NCI-H1436 treated with DMSO at 0.1 percent for 48 hours (cell line): ENCODE measurements at places on chromosomes 11 and 22.
A peak's percentile ranks its signal among the peaks of the same experiment; 100 is the strongest.

DNA sequence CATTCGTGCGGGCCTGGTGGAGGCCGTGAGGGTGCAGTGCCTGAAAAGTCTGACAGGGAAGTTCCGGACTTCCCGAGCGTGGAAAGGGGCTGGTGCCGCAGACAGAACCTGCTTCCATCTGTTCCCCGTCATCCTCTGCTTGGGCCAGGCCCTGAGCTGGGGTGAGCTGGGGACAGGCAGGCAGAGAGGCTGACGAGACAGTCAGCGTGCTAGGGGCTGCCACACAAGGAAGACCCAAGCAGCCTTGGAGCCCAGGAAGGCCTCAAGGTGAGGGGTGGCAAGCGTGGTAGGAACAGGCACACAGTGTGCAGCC is 25.5 kb downstream of the NADSYN1 start:
- DNase-seq, result no peak

GRCh38 chr11:45229401-45230020 is 56.6 kb downstream of the SYT13 start:
- no peak for DNase-seq

DNA sequence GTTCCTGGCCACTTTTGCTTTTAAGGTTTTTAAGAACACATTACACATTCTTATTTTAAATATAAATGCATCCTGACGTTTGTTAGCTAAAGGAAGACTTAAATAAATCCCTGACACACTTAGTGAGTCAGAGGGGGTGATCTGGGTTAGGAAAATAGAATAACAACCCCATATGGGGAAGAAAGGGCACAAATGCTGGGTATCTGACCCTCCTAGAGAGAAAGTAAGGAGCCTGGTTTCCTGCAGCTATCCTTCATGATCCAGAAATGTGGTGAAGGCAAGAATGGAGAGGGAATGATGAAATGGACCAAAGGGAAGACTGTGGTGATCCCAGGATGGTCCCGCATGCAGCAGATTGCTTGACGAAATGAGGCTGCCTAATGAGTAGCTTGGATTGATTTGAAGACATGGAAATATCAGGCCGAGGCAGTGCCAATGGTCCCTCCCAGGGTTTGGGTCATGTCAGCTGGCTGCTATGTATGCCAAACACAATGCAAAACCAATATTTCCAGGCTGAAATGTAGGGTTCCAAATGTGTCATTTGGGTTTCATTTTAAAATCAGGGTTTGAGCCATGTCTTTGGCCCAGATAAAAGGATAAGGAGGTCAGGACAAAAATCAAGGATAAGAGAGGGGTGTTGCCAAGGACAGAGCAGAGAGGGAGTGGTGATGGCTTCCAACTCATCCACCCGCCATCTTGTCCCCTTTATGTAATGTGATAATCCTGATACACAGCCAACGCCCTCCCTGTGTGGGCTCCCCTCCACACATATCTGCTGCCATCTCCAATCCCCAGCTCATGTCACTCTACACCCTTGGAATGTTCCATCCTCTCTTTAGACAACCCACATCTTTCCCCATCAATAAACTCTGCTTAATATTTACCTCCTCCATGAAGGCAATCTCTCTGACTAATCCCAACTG is 135.1 kb upstream of the PITPNB start:
- no peak for DNase-seq

- no peak for DNase-seq
Measured at GRCh38 chr11:78690352-78690987, 115.8 kb upstream of the NARS2 start.

DNA sequence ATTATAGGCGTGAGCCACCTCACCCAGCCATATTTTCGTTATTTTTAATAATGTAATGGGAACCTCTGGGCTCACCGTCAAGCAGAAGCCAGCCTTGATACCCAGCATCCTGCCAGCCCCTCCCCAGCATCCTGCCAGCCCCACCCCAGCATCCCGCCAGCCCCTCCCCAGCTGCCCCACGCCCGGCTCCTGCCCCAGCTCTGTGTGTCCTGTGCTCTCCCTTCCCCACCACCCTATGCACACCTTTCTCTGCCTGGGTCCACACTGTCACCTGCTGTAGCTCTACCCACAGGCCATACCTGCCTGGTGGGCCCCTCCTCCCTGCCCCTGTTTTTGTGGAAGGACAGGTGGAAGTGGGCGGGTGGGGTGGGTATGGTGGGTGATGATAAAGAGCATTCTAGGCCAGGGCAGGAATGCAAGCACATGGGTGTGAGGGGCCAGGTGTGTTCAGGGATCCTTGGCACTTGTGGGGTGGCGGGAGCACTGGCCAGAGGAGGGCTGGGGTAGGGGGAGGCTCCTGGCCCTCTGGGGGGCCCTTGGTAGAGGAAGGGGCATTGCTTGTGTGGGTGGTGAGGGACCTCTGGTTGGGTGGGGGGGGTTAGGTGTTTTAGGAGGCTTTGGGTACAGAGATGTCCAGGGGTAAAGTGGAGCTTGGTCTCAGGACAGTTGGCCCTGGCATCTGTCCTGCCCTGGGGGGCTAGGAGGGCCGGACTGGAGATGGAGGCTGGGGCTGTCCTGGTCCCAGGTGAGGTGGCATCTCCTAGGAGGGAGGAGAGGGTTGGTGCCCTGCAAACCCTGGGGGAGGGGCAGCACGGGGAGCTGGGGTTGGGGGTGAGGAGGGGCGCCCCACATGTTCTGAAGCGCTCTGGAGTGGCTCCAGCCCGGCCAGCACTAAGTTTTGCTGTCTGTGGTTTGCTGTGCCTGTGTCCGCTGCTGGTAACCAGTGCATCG is 25.9 kb upstream of the GRAMD4 start:
- DNase-seq, result no peak

DNA sequence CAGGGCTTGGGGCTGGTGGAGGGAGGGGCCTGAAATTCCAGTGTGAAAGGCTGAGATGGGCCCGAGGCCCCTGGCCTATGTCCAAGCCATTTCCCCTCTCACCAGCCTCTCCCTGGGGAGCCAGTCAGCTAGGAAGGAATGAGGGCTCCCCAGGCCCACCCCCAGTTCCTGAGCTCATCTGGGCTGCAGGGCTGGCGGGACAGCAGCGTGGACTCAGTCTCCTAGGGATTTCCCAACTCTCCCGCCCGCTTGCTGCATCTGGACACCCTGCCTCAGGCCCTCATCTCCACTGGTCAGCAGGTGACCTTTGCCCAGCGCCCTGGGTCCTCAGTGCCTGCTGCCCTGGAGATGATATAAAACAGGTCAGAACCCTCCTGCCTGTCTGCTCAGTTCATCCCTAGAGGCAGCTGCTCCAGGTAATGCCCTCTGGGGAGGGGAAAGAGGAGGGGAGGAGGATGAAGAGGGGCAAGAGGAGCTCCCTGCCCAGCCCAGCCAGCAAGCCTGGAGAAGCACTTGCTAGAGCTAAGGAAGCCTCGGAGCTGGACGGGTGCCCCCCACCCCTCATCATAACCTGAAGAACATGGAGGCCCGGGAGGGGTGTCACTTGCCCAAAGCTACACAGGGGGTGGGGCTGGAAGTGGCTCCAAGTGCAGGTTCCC is at the start of gene APOC3:
Gene APOC3 (plus strand): TSS at position 383 of the 659 bp plus-strand sequence. CDS start 676 bp downstream, outside the sequence.
- DNase-seq, result no peak

DNA sequence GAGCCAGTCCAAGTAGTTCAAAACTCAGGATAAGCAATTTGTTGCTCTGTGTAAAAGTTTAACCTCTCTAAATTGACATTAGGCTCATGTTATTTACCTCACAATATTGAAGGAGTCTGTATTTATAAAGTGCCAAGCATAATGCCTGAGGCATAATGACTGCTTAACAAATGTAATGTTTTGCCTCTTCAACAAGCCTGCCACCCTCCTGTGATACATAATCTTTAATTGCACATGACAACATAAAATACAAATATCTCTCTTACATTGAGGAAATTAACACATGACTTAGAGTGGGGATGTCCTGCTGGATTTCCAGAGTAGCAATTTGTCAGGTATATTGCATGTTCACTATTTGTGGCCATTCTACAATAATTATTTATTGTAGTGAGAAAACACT is 469.2 kb upstream of the ANO5 start:
- DNase-seq, result peak; percentile 9

DNA sequence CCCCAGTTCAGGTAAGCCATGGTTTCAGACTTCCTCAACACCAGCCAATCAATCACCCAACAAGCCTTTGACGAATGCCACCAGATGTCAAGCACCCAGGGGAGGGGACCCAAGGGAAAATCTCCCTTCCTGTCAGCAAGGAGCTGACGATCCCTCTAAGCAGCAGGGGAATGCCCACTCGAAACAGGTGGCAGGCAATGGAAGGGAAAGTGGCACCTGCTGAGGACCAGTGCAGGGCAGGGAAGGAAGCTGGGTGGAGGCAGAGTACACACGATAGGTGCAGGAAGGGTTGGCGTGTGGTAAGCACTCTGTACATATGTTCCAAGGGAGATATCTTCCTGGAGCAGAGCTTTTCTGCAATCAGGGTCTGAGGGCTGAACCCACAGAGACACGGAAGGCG is 11.7 kb upstream of the CREB3L1 start:
- DNase-seq, result no peak

DNA sequence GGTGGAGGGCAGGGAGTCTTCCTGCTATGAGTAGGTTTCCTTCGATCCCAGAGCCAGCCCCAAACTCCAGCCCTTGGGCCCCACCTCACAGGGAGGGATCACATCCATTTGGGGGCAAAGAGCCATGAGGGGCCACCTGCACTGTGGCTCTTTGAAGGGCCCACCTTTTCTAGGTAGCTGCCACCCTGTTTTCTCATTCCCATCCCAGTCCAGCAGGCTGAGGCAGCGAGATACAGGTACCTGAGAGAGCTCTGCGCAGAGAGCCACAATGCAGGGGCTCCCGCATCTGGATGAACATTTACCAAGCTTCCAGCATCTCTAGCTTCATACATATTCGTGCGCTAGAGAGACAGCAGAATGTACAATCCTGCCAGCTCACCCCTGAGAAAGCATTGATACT is 16.3 kb downstream of the FXYD6 start:
- DNase-seq, result no peak
